Daoy (cell line): ENCODE measurements at places on chromosomes 13 and 19.

DNA sequence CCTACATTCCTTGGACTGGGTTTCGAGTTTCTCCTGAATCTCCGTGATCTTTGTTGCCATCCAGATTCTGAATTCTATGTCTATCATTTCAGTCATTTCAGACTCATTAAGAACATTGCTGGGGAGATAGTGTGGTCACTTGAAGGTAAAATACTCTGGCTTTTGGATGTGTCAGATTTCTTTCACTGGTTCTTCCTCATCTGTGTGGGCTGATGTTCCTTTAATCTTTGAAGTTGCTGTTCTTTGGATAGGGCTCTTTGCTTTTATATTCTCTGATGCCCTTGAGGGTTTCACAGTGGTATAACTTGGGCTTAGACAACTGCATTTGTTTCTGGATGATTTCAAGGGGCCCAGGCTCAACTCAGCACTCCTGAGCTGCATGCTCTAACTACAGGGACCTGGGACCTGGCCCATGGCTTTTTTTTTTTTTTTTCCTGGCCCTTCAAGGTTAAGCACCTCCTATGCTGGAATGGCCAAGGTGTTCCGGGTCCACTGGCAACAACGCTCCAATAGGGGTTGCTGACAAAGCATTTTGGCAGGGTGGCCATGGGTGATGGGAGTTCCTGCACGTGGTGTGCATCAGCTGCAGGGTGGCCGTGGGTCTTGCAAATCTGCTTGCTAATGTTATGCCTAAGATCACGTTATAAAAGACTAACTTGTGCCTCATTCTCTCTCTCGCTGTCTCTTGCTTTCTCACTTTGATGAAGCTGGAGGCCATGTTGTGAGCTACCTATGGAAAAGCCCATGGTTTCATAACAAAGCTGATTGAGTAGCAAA is 5.9 kb upstream of the SIGLEC7 start:
- no peak for DNase-seq

DNA sequence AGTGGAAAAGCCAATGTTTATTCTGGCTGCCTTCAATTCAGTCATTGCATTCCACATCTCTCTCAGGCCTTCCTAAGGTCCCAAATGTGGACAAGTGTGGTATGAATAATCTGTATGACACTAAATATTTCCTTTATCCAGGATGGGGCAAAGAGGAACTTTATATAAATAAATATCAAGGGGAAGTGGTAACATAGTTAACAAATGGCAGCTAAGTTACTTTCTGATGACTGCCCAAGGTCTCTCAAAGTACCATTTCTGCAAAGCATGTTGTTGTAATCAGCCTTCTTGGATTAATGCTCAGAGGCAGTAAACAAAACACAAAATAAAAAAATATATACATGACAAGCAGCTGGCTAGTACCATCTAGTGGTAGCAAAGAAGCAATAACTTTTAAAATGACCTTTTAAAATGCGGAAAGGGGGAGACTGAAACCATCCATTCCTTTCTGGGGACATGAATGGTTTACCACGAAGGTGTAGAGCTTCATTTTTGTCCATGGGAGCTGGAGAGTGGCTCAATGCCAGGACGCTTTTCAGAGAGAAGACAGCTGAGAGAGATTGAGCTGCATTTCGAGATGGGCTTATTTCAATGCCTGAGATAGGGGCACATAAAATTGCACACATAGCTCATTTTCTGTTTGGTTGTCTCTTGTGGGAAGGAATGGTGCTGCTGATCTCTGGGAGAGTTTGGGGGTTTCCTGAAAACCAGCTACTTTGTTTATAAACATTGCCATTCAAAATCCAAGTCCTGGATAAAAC is 259.2 kb downstream of the RFC3 start:
- DNase-seq: no peak

- no peak for DNase-seq
Measured at GRCh38 chr19:45879055-45879454, 6.9 kb downstream of the IRF2BP1 start.

- DNase-seq: peak; percentile 82
Measured at GRCh38 chr13:29583073-29583785, 12.3 kb downstream of the SLC7A1 start.

GRCh38 chr13:89310943-89311672 is 1639.9 kb downstream of the SLITRK5 start:
- no peak for DNase-seq

DNA sequence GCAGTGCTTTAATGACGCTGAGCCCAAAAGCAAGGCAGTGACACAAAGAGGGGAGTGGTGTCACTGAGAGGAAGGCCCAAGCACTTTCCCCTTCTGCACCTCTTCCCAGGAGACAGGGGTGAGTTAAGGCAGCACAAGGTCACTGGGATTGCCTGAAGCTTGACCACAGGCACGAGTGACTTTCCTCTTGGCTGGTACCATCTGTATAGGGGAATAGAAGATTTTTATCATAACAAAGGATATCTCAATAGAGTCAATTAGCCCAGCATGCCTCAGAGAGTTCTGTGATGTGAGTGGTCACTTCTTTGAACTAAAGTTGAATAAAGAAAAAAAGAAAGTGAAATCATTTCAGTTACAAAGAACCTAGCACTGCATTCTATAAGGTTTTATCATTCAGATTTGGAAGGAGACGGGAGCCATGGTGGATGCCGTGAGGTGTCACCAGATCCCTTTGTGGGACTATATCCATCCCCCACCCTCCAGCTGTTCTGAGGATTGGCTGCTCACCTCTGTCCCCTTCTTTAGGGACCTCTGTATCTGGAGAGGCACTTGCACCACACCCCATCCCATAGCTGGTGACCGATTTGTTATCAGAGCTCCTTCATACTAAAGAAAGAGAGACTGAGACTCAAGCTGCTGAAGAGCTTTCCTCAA is 291.2 kb downstream of the DCT start:
- DNase-seq: no peak

- DNase-seq: no peak
Measured at GRCh38 chr19:2170987-2171348, 7.2 kb downstream of the DOT1L start.

DNA sequence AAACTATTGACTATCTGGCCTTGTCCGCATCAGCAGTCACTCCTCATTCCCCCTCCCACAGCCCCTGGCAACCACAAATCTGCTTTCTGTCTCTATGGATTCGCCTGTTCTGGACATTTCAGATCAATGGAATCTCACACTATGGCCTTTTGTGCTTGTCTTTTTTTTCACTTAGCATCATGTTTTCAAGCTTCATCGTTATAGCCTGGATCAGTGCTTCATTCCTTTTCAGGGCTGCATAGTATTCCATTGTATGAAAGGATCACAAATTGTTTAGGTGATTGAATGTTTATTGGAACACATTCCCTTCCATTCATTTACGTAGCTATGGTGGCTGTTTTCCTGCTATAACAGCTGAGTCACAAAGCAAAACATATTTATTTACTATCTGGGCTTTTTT is 7.7 kb upstream of the PGLYRP2 start:
- no peak for DNase-seq

GRCh38 chr19:35011091-35011689 is 11.1 kb downstream of the GRAMD1A start:
- no peak for DNase-seq
